Activated naive CD4-positive, alpha-beta T cell (primary cell): ENCODE measurements at places on chromosomes 2 and 18.

DNA sequence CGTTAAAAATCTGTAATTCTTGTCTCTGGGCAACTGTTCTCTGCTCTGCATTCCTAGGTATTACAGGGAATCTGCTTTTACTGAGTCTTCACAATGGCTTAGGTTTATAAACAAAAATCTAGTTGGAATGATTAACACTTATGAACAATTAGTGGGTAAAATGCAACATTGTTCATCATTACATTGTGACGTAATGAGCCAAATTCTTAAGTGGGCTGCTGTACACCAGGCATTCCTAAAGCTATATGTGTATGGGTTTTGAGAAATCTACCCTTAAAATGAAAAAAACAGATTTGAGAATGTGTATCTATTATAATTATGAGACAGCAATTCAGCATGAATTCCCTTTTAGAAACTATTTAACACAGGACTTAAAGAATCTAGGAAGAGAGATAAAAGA lies 41.5 kb upstream of the ERBB4 start:
- no peak for DNase-seq

DNA sequence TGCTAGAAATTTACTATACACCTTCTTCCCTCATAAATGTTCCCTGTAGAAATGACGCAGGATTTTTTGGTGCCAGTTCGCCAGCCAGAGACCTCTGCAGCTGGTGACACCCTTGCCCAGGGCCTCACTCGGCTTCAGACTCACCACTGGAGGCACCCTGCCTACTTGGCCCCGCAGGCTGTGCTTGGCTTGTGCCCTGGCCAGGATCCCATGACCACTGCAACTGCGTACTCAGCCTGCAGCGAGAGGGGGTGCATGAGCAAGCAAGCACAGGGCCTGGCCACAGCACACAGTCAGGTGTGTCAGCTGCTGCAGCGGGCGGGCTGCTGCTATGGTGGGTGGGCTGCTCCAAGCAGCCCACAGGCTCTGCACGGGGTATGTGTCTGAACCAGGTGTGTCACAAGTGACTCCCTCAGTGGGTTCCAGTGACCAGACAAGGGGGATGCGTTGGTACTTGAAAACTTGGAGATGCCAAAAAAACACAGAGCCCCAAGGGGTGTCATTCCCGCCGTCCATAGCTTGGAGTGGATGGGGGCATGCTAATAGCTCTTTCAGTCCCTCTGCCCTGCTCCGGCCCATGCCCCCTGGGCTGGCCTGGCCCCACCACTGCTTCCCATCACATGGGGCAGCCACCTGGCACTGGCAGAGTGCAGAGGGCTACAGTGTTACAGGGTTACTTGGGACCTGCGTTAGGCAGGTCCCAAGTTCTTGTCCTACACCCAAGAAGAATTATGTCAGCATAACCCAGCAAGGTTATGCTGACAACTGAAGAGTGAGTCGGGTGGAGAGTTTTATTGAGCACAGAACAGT lies 46.6 kb upstream of the TANC1 start:
- no peak for DNase-seq

DNA sequence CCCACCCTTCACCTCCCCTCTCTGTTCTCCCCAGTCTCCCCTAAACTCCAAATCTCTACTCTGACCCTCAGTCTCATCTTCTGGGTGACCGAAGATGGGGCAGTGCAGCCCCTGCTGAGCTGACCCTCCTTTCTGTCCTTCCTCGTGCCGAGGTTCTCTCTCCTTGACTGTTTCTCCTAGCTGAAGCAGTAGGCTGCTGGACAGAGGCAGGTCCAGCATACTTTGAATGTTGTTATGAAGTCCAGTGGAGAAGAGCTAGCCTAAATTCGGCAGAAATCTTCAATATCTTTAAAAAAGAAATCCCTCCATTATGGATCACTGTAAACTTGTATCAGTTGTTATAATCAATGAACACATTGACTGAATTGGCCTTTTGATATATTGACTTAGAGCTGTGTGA lies 63.2 kb downstream of the RRM2 start:
- DNase-seq: no peak

DNA sequence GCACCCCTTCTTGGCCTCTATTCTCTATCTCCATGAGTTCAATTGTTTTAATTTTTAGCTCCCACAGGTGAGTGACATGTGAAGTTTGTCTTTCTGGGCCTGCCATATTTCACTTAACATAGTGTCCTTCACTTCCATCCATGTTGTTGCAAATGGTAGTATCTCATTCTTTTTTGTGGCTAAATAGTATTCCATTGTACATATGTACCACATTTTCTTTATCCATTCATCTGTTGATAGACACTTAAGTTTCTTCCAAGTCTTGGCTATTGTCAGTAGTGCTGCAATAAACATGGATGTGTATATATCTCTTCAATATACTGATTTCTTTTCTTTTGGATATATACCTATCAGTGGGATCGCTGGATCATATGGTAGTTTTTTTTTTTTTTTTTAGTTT lies 9.0 kb downstream of the STRADB start:
- DNase-seq: no peak

GRCh38 chr2:69780921-69781320 lies 39.0 kb downstream of the ANXA4 start:
- DNase-seq: no peak

- no peak for DNase-seq
These were observed 105.8 kb upstream of the CTAGE1 start for GRCh38 chr18:22523481-22523880.

- DNase-seq: no peak
These were observed 46.8 kb upstream of the PLA2R1 start for GRCh38 chr2:160109243-160109642.

DNA sequence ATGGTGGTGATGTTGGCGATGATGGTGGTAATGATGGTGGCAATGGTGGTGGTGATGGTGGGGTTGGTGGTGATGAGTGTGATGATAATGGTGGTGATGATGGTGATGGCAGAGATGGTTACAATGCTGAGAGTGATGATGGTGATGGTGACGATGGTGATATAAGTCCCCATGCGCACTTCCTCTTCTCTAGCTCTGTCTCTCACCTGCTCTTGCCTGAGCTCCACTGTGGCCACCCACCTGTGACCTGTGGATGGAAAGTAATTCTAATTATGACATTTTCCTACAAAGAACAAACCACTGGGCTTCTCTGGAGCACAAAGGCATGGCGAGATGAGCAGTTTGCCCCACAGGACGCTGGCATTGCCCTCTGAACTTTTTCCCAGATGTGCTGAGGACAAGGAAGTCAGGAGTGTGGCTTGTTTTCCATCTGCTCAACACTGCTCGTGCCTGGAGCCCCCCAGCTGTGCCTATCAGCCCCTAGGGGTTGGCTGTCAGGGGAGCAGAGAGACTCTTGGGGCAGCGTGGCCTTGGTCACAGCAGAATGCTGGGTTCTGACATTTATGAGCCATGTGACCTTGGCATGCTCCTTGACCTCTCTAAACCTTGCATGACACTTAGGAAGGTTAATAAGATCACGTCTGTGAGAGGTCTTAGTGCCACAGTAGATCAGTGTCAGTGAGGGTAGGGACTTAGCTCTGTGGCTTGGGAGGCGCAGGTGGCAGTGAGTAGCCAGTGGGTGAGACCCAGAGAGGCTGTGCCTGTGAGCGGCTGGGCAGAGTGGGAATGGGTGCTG lies 68.4 kb downstream of the RRM2 start:
- DNase-seq: no peak

GRCh38 chr2:69021727-69022126 lies 8.7 kb downstream of the ANTXR1 start:
- no peak for DNase-seq

DNA sequence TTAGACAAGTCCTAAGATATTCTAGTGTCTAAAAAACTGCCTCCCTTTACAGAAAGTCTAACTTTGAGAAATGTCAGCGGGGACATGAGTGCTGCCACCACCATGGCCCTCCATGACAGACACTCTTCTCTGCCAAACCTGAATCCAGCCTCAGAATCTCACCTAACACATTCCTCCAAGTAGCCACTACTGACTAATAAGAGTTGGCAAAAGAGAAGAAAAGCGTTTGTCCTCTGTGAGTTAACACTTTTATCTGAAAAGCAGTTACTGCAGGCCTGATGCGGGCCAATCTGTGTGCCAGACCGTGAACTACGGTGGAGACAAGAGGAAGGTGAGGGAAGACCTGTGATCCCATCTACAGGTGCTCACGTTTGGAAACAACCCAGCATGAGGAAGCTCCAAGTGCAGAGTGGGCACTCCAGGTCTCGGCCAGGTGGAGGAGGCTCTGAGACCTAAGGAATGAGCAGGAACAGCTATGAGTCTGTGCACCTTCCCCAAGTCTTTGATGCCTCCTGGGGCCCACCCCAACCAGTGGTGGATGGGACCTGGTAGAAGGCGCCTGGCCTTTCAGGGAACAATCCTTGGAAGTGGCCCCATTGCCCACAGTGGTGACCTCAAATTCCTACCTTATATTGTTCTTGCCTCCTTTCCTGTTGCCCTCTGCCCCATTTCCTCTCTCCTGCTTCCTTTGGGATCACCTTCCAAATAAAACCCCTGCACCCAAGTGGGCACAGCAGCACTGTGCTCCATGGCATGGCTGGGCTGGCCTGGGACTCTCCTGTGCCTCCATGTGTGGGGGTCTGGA lies 91.6 kb downstream of the BIN1 start:
- no peak for DNase-seq

DNA sequence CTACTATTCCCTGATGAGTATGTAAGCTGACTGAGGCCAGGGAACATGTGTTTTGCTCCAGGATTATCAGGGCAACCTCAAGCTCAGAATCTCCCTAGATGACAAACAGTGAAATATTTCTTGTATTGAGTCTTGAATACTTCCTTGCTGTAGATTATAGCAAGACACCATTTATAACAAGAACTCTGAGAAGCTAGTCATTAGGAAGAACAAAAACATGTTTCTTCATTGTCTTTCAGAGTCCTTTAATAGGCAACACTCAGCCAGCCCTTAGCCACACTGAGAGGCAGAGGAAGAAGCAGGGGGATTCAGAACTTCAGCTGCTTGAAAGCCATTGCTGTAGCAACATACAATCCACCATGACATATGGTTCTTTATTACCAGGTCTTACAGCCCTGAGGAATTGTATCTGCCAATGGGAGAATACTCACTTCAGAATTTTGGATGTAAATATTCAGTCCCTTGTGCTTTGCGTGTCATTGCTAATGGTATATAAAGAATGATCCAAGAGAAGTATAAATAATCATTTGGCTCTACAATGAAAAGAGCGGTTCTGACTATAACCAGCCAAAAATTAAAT lies 117.5 kb upstream of the NCKAP5 start:
- no peak for DNase-seq

GRCh38 chr2:66730441-66730840 lies 295.5 kb downstream of the MEIS1 start:
- no peak for DNase-seq

GRCh38 chr2:69531186-69531585 lies 94.0 kb upstream of the NFU1 start:
- no peak for DNase-seq

- no peak for DNase-seq
These were observed 411.2 kb upstream of the ETAA1 start for GRCh38 chr2:66985906-66986305.

GRCh38 chr2:232341739-232342126 lies 36.8 kb upstream of the ALPP start:
- no peak for DNase-seq

DNA sequence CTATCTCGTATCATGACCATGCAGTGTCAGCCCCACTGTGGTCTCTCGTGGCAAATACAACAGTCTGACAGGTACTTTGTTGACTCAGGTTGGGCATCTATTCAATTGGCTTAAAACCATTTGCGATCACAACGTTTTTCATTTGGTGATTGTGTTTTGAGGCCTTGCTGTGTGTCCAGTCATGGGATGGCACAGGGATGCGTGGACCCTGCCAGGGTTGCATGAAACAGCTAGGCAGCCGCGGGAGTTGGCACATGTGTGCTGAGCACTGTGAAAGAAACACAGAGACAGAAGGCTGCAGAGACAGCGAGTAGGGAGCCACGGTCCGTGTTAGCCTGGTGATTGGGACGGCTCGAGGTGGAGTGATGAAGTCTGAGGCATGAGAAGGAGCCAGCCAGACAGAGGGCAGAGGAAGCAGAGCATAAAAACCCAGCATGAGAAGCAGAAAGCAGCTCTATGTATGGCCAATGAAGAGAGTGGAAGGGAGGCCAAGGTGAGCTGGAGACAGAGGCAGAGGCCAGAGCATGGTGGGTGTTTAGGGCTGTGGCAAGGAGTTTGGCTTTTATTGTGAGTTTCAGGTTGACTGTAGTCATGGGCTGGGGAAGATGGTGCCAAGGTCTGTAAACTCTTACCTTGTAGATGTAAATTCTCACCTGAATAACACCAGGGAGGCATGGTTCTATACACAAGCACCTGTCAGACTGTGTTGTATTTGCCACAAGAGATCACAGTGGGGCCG lies 31.8 kb upstream of the IL1R1 start:
- no peak for DNase-seq

GRCh38 chr2:197130318-197130717 lies 180.3 kb downstream of the ANKRD44 start:
- no peak for DNase-seq

GRCh38 chr2:188610050-188610444 lies 318.4 kb downstream of the GULP1 start:
- DNase-seq: no peak

- DNase-seq: no peak
These were observed 150.7 kb downstream of the THADA start for GRCh38 chr2:43444989-43445645.

GRCh38 chr18:9419956-9420631 lies 55.2 kb upstream of the RALBP1 start:
- no peak for DNase-seq

GRCh38 chr2:102513355-102513939 lies 40.4 kb downstream of the SLC9A4 start:
- no peak for DNase-seq

DNA sequence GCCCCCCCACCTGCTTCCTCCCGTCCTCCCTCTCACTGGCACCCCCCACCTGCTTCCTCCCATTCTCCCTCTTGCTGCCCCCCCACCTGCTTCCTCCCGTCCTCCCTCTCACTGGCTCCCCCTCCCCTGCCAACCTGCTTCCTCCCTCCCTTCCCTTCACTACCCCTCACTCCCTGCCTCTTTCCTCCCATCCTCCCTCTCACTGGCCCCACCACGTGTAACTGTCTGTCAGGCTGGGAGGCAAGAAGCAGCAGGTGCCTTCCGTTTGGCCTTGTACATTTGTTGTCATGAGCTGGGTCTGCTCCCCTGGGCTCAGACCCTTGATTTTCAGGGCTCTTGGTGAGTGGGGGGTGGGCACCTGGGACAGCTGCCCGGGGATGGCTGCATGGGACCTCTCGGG lies 19.1 kb downstream of the RTP5 start:
- DNase-seq: no peak

GRCh38 chr18:3970929-3971328 lies 484.2 kb downstream of the DLGAP1 start:
- DNase-seq: no peak

- no peak for DNase-seq
These were observed 155.9 kb downstream of the KLHL29 start for GRCh38 chr2:23540804-23541360.

- DNase-seq: no peak
These were observed 174.9 kb downstream of the ETAA1 start for GRCh38 chr2:67571785-67572718.
